ENCODE measurements at places on chromosomes 3 and 15.

GRCh38 chr15:66746231-66746605 is 44.2 kb downstream of the SMAD6 start:
- no peaks in the 10 kb centered on the region for H3K4me1 ChIP-seq
- no peak overlapping the region for H3K27ac ChIP-seq
- no peak for ATAC-seq
- H3K4me3 ChIP-seq: no peak overlapping the region

GRCh38 chr15:57313134-57313483 is 63.2 kb upstream of the CGNL1 start:
- H3K27ac ChIP-seq: no peak overlapping the region
- H3K36me3 ChIP-seq: peaks cover 25% of the 10 kb centered on the region
- no peak overlapping the region for H3K4me3 ChIP-seq
- H3K4me1 ChIP-seq: peaks cover 37% of the 10 kb centered on the region

DNA sequence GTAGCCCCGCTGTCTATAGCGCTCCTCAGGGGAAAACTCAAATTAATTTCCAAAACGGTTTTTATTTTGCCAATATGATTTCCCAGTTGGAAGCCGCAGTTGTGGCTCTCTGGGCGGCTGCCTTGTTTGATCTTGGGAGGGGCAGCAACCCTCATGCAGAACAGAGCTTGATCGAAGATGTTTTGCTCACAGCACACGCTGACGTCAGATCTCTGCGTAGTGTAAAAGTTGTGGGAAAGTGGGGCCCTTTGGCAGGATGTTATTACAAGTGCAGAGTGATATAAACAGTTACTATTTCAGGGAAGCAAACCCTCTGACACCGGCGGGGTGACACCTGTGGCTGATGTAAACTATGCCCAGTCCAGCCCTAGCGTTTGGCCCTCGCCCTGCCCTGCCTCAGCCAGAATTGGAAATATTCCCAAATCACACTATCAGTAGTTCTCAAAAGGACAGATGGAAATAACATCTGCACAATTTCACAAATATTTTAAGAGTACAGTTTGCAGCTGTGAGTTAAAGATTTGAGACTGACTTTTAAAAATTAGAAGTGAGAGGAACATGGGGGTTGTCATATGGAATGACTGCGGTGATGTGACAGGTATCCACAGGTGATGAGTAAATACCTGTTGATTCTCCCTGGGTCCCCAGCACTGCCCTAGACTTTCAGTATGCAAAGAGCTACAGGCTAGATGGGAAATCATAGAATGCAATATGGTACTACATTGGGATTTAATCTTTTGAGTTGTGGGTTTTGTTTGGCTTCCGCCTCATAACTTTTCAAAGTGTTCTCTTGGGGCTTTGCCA is 1.7 kb downstream of the SYNM start:
- peaks cover 6% of the 10 kb centered on the region for H3K4me1 ChIP-seq
- no peak overlapping the region for H3K4me3 ChIP-seq
- H3K36me3 ChIP-seq: no peaks in the 10 kb centered on the region
- peaks cover 74% of the 10 kb centered on the region for H3K27me3 ChIP-seq

- no peak overlapping the region for H3K4me3 ChIP-seq
- no peak overlapping the region for H3K27ac ChIP-seq
- ATAC-seq: no peak
- no peaks in the 10 kb centered on the region for H3K4me1 ChIP-seq
Observed at GRCh38 chr3:154583086-154583634, 153.2 kb upstream of the GPR149 start.

DNA sequence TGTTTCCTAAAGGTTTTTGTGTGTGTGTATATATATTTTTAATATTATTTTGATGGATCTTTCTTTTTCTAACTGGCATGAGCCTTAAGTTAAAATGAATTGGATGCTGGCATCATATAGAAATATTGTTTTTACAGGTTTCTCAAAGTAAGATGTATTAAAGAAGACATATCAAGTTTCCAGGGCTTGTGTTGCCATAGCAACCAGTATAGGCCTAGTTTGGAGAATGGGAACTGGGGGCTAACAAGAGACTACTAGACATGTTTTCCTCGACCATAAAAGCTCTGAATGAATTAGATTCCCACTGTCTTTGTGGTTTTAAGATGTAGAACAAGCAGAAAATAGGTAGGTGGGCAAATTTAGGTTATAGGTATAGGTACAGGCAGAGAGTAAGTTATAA is 771.4 kb downstream of the TUSC7 start:
- no peaks in the 10 kb centered on the region for H3K27me3 ChIP-seq
- no peak overlapping the region for H3K27ac ChIP-seq
- H3K4me1 ChIP-seq: no peaks in the 10 kb centered on the region
- no peak for ATAC-seq
- H3K36me3 ChIP-seq: no peaks in the 10 kb centered on the region
- H3K4me3 ChIP-seq: no peak overlapping the region

GRCh38 chr3:147311716-147312115 is 94.6 kb downstream of the ZIC4 start:
- no peak overlapping the region for H3K4me3 ChIP-seq
- H3K4me1 ChIP-seq: no peaks in the 10 kb centered on the region
- H3K27ac ChIP-seq: no peak overlapping the region
- H3K27me3 ChIP-seq: no peaks in the 10 kb centered on the region
- H3K36me3 ChIP-seq: no peaks in the 10 kb centered on the region

DNA sequence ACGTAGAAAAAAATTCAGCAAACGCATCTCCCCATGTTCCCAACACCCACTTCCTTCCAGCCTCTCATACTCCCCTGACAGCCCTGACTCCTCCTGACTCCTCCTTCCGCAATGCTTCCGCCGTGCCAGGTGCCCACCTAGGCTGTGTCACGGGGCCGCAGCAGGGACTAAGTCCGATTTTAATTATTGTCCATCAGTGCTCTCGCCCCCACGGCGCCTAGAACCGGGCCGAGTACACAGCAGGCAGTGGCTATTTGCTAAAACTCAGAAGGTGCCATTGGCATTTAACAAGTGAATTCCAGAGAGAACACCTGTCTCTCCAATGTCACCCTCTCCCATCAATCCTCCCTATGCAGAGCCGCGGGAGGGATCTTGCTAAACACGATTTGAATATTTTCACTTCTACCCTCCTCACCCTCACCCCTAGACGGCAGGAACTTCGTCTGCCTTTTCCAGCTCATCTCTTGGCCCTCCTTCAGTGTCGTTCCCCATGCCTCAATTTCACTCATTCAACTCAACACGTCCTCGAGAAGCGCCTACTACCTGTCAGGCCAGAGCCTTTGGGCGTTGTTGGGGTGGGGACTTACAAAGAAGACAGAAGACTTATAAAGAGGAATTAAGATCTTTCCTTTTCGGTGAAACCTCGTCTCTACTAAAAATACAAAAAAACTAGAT is 11.5 kb upstream of the SHF start:
- no peak overlapping the region for H3K27ac ChIP-seq
- no peaks in the 10 kb centered on the region for H3K27me3 ChIP-seq
- no peaks in the 10 kb centered on the region for H3K36me3 ChIP-seq
- H3K4me3 ChIP-seq: no peak overlapping the region

- H3K4me3 ChIP-seq: no peak overlapping the region
- peaks cover 12% of the 10 kb centered on the region for H3K36me3 ChIP-seq
- H3K27ac ChIP-seq: no peak overlapping the region
- H3K4me1 ChIP-seq: peaks cover 28% of the 10 kb centered on the region
- no peaks in the 10 kb centered on the region for H3K27me3 ChIP-seq
Observed at GRCh38 chr3:66336333-66336766, 115.5 kb downstream of the SLC25A26 start.

DNA sequence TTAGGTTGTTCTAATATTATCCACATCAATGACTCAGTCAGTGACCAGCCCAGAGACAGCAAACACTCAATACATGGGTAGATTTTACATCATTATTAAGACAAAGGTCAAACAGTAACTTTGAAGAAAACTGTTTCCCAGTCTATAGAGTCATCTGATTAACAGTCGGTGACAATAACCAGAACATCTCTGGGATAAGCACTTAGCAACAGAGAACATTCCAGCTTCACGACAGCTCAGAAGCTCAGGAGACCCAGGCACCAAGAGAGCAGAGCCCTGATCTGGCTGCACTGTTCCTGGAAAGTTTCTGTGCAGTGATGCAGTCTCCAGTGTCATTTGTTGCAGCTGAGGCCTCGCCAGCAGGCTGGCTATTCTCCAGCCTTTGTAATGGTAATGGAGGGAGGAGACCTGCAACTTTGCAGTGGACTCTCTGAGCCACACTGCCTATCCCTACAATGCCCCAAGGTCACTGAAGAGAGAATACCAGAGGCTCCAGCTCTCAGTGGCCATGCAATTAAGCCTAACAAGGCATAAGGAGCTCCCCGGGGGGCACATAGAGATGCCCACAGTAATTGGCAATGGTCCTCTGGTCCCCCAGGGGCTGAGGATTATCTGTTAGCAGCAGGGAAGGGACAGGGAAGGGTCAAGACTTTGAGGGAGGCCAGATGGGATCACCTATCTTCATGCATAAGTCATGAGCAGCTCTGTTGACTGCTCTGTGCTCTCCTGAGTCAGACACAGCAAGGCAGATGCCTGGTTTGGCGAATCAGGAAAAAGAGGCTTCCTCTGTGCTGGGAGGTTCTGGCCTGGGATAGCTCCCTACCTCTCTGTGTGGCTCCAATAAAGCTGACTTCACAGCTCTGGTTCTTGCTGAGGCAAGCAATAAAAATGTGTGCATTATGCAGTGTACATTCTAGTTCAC is 163.6 kb downstream of the CTNNB1 start:
- no peak overlapping the region for H3K27ac ChIP-seq
- peak; percentile 27 for ATAC-seq
- no peaks in the 10 kb centered on the region for H3K27me3 ChIP-seq
- no peak overlapping the region for H3K4me3 ChIP-seq
- H3K4me1 ChIP-seq: no peaks in the 10 kb centered on the region

GRCh38 chr15:59722476-59722875 is 33.4 kb upstream of the BNIP2 start:
- no peaks in the 10 kb centered on the region for H3K36me3 ChIP-seq
- H3K27ac ChIP-seq: no peak overlapping the region
- H3K4me3 ChIP-seq: no peak overlapping the region
- no peaks in the 10 kb centered on the region for H3K4me1 ChIP-seq

GRCh38 chr15:80494351-80494751 is 90.2 kb downstream of the ARNT2 start:
- H3K4me1 ChIP-seq: peaks cover 7% of the 10 kb centered on the region
- no peaks in the 10 kb centered on the region for H3K36me3 ChIP-seq
- H3K27me3 ChIP-seq: peaks cover 33% of the 10 kb centered on the region
- no peak overlapping the region for H3K4me3 ChIP-seq
- no peak overlapping the region for H3K27ac ChIP-seq
- ATAC-seq: no peak

DNA sequence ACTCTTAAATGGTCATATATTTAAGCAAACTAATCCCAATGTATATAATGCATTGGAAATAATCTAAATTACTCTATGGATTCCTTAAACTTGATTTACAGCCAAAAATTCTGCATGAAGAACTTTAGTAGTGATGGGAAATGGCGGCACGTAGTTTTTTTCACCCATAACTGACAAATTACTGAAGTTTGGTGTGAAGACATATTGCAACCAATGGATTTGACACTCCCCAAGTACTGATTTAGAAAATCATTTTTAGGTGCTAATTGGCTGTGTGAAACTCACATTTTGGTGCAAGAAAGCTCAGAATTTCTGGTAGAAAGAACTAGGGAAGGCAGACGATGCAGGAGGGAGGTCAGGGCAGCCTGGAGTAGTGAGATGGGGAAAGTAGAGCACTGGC is 19.3 kb upstream of the TMEM108 start:
- ATAC-seq: no peak
- no peak overlapping the region for H3K4me3 ChIP-seq
- H3K27me3 ChIP-seq: peaks cover 23% of the 10 kb centered on the region
- no peaks in the 10 kb centered on the region for H3K36me3 ChIP-seq
- no peak overlapping the region for H3K27ac ChIP-seq

DNA sequence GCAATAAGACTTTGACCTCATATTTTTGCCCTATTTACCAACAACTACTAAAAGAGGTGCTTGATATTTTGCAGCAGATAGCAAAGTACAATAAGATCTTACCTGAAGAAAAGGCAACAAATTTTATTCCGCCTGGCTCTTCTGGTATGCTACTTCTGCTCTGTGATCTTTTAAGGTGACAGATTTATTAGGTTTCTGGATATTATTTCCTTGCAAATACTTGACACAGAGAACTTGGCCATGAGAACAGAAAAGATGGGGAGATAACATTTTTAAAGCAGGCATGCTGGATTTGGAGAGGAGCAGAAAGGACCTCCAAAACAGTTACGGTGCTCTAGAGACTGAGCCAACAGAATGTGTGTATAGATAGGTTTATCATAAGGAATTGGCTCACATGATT is 86.7 kb upstream of the RNF7 start:
- peaks cover 11% of the 10 kb centered on the region for H3K27me3 ChIP-seq
- H3K27ac ChIP-seq: no peak overlapping the region
- no peaks in the 10 kb centered on the region for H3K4me1 ChIP-seq

DNA sequence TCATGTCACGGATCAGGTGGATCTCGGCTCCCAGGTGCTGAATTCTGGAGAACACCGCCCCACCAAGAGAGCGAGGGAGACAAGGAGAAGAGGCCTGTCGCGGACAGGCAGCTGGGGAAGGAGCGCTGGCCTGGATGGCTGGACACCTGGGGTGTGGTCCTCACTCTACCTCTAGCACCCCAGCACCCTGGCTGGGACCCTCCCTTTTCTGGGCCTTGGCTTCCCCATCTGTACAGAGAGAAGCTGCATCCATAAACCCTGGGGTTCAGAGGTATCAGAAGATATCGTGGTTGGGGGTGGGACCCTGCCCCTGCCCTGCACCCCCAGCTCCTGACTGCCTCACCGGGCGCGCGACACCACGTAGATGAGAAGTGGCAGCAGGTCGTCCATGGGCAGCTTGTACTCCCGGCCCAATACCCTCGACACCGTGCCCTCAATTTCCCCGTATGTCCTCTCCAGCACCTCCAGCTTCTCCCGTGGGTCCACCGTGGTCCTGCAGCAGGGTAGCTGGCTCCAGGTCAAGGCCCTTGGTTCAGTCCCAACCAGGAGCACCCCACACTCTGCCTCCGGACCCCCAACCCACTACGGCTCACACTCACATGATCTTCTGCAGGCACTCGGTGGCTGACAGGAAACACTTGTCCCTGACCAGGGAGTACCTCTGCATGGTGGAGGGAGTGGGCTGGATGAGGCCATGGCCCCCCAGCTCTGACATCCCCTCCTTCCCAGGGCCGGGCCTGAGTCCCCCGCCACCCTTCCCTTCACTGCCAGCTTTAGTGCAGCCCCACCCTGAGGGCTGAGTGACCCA is 21.7 kb downstream of the ALS2CL start:
- H3K27ac ChIP-seq: no peak overlapping the region
- H3K4me3 ChIP-seq: no peak overlapping the region
- H3K4me1 ChIP-seq: no peaks in the 10 kb centered on the region
- no peak for ATAC-seq
- peaks cover 20% of the 10 kb centered on the region for H3K27me3 ChIP-seq

- H3K36me3 ChIP-seq: no peaks in the 10 kb centered on the region
- no peak overlapping the region for H3K4me3 ChIP-seq
- H3K4me1 ChIP-seq: peaks cover 17% of the 10 kb centered on the region
- H3K27me3 ChIP-seq: peaks cover 9% of the 10 kb centered on the region
- ATAC-seq: no peak
Observed at GRCh38 chr3:115789481-115789880, 166.2 kb downstream of the GAP43 start.

Data from stimulated activated memory B cell treated with anti-CD40 and anti-IgM and Interleukin-4, amounts not matched to agents 10 μg/mL and 1 μg/mL and 100 μg/mL, for 72 hours (primary cell).